Left renal pelvis (tissue), 4 donors: ENCODE measurements at places on chromosomes 1 and 21. TPM values are rescaled to one million over a fixed set of nuclear protein-coding genes. Genes with fewer than 3 reads are reported as not detected.

DNA sequence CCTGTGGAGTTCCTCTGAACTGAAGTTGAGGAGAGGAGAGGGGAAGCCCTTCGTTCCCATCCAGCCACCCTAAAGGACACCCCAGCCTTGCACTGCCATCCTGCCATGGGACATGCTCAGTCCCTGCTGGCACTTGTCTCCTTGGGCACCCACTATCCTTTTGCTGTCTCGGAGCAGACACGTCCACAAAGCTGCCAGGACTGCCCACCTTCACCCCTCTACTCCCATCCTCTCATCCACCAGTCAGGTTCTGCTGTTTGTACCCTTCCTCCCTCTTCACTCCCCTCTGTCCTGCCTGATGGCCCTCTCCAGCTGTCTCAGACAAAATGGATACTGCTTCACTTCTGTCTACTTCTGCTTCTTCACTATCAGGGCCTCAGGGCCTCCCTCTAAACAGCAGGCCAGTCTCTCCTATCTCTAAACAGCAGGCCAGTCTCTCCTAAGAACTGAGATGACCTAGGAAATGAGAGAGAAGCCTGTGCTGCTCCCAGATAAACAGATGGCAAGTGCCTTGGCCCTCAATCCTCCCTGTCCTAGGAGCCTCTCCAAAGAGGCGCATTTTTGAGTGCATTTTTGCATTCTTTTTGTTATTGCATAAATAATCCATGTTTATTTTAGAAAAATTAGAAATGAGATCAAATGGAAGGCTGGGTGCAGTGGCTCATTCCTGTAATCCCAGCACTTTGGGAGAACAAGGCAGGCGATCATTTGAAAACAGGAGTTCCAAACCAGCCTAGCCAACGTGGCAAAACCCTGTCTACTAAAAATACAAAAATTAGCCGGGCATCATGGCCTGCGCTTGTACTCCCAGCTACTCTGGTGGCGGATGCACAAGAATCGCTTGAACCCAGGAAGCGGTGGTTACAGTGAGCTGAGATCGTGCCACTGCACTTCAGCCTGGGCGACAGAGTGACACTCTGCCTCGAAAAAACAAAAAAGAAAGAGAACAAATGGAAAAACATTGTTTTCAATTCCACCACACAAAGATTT lies 4.4 kb upstream of the PYCR2 start:
- no peak for DNase-seq

DNA sequence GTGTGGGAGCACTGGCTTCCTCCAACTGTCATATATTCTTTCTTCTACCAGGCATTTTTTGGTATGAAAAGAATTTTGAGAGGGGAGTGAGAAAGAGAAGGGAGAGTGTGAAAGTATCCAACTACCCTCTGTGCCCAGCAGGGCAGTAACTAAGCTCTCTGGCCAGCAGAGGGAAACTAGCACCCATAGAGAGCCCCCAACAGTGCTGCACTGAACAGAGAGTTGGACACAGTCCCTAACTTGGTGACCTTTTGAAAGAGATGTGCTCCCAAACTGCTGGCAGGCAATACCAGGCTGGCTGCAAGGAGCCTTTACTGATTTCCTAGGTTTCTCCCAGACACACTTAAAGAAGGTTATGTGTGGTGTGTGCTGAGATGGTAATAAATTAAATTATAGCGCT lies 118.8 kb upstream of the PBX1 start:
- DNase-seq: peak; percentile 6

DNA sequence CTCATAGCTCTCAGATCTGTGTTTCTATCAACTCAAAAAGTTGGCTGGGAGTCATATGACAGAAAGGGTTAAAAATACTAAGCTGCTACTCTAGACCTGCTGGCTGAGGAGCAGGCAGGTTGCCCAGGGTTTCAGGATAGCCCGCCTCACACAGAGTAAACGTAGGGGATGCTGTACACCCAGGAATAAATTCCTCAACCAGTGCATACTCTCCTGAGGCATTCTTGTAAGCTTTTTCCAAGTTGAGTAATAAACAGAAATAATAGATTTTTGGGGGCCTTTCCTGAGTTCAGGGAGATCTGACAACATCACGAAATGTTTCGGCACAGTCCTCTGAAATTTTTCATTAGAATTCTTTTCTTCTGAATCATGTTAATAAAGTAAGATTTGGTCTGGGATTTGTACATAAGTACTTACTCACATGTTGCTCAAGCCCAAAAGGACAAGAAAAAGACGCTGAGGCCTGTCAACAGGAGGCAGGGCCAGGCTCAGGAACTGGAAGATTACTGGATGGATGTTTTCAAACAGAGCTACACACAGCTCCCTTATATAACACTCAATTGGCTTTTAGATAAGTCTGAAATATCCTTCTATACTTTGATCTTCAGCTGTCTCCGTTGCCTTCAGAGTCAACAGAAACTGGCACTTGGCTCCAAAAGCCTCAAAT lies 41.0 kb downstream of the TGFBR3 start:
- no peak for DNase-seq

GRCh38 chr1:5500541-5500940 lies 491.7 kb downstream of the NPHP4 start:
- no peak for DNase-seq

- DNase-seq: no peak
Measured at GRCh38 chr1:61642475-61643232, 82.3 kb downstream of the TM2D1 start.

DNA sequence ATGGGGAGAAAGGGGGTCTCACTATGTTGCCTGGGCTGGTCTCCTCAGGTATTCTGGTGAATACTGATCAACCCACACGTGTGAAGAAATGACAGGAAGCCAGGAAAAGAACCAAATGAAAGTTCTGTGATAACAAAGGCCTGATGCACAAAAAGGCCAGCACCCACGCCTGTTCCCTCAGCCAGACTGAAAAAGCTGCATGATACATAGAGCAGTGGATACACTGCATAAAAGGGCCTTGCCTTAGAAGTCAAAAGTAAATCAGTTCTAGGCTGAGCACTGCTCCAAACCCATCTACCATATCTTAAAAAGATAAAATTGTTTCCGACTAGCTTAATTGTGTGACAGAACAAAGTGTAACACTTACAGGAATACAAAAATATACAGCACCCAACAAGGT lies 36.9 kb upstream of the PSMG1 start:
- DNase-seq: no peak

- DNase-seq: no peak
Measured at GRCh38 chr1:33683913-33684312, 180.0 kb upstream of the HMGB4 start.

GRCh38 chr21:31107871-31108270 lies 69.6 kb upstream of the KRTAP19-8 start:
- no peak for DNase-seq

PDZK1 gene
- polyA plus RNA-seq: 169 TPM

ITLN2 gene
- not detected for polyA plus RNA-seq

NTRK1 gene
- polyA plus RNA-seq: 1.3 TPM
